ENCODE measurements at places on chromosomes 6 and 20.

GRCh38 chr6:107493158-107494057, 3.5 kb downstream of the SOBP start:
- no peak for DNase-seq

DNA sequence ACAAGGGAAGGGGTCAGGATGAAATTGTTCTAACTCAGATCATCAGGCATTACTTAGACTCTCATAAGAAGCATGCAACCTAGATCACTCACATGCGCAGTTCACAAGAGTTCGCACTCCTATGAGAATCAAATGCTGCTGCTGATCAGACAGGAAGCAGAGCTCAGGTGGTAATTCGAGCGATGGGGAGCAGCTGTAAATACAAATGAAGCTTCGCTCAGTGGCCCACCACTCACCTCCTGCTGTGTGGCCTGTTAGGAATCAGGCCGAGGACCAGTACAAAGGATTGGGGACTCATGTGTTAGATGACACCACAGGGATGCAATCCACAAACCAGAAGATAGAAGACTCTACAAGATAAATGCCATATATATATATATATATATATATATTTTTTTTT, 31.5 kb upstream of the TOP1 start:
- DNase-seq = no peak

DNA sequence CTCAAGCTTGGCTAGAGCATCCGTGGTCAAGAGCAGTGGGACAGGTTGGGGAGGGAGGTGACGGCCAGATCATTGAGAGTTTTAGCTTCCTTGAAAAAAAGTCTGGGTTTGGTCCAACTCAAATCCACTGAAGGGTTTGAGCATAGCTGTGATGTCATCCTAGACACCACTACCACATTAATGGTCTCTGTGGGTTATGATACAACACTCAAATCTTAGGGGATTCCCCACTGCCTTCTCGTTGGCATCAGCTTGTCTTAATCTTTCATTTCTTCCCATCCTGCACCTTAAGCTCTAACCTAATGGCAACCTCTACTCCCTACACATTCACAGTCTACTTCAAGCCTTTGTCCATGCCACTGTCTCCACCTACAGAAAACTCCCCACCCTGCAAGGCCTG, 77.3 kb downstream of the BMP6 start:
- no peak for DNase-seq

DNA sequence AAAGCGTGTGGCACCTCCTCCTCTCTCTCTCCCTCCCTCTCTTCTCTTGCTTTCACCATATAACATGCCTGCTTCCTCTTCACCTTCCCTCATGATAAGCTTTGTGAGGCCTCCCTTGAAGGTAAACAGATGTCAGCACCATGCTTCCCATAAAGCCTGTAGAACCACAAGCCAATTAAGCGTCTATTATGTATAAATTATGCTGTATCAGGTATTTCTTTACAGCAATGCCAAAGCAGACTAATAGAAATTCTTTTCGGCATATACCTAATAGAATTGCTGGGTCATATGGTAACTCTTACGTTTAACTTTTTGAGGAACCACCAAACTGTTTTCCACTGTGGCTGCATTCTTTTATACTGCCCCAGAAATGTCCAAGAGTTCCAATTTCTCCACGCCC, 75.0 kb downstream of the SYCP2 start:
- no peak for DNase-seq

- DNase-seq = no peak
Observed at GRCh38 chr6:130761286-130761685, 65.9 kb upstream of the SMLR1 start.

GRCh38 chr6:168956141-168956838, 297.4 kb downstream of the THBS2 start:
- no peak for DNase-seq

GRCh38 chr6:119442776-119443184, 93.2 kb upstream of the MAN1A1 start:
- DNase-seq = no peak

DNA sequence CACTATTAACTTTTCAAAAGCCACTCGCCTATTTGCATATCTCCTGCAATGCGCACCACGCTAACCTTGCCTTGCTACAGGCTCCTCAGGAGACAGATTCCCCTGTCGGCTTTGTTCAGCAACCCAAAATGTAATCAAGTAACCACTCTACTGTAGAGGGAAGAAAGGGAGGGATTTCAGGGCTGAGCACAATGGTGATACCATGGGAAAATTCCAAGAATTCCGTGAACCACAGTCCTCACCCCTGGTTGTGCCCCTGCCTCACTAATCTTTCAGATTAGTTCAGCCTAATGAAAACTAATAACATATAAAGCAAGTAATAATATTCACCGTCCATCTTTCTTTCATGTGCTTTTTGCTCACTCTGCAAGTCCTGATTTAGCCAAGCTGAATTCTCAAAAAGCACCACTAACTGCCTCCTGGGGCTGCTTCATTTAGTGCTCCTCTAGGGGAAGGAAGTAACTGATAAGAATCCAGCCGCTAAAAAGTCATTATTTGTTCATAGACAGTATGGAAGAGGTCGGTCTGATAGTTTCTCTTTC, 6.6 kb downstream of the CITED2 start:
- DNase-seq = no peak

DNA sequence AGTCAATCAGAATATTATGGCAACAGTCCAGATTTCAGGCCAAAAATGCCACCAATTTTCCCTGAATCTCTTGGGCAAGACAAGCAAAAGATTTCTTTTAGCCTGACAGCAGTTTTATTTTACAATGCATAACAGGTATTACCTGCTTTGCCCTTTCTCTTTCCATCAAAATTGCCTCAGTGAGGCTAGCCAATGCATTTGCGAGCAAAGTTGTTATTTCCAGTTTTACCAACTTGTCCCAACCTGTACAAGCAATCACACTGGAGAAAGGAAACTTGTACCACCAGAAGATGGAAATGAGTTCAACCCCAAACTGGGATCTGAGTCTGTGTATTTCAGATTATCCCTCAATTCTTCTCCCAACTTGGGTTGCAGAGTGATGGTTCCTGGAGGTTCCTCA, 279.9 kb upstream of the CDYL start:
- DNase-seq = no peak

DNA sequence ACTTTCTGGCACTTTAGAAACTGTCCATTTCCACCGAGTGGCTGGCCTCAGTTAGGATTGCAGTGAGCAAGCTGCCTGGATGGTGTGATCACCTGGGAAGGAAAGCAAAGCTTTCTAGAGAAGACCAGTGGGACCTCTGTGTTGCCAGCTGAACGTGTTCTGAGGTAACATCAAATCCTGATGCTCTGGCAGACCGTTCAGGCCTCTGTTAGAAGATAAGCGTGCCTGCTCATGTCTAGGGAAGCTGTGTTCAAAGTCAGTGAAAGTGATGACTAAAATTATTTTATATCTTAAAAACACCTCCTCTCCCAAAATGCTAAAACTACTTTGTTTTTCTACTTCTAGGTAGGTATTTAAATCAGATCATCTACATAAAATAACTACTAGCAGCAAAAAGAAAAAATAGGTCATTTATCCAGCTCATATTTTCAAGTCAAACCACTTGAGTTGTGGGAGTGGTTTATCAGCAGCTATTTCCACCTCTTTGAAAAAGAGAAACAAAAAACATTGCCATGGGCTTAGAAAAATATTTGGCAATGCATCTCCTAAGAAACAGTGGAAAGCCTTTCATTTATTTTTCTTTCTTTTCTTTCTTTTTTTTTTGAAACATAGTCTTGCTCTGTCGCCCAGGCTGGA, 54.8 kb downstream of the CEP43 start:
- DNase-seq = no peak

- DNase-seq = no peak
Observed at GRCh38 chr20:1833728-1834726, 61.2 kb upstream of the SIRPA start.

GRCh38 chr6:5499644-5500306, 238.5 kb downstream of the FARS2 start:
- DNase-seq = no peak

DNA sequence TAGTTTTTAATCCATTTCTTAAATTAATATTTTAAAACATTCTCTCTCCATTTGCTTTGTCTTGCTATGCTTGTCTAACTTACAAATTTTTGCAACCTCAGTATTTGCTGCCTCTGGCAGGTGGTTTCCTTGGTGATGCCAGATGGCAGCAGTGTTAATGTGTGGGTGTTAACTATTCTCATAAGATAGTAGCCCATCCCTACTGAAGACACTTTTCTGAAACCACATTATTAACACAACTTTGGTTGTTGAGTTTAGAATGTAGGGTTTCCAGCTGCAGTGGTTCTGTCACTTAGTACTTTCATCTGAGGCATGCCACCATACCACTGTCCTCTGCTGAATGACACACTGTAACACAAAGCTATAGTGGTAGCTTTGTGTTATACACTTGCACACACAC, 75.1 kb downstream of the MYO6 start:
- DNase-seq = no peak

DNA sequence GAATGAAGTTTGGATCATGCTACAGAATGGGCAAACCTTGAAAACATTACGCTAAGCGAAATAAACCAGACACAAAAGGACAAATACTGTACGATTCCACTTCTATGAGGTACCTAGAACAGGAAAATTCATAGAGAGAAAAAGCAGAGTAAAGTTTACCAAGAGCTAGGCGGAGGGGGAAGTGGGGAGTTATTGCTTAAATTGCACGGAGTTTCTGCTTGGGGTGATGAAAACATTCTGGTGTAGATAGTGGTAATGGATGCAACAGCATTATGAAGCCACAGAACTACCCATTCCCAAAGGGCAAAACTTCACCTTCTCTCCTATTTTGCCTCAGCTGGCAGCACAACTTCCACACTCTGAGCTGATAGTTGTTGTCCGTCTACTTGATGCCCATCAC, 6.4 kb upstream of the PDYN start:
- DNase-seq = no peak

DNA sequence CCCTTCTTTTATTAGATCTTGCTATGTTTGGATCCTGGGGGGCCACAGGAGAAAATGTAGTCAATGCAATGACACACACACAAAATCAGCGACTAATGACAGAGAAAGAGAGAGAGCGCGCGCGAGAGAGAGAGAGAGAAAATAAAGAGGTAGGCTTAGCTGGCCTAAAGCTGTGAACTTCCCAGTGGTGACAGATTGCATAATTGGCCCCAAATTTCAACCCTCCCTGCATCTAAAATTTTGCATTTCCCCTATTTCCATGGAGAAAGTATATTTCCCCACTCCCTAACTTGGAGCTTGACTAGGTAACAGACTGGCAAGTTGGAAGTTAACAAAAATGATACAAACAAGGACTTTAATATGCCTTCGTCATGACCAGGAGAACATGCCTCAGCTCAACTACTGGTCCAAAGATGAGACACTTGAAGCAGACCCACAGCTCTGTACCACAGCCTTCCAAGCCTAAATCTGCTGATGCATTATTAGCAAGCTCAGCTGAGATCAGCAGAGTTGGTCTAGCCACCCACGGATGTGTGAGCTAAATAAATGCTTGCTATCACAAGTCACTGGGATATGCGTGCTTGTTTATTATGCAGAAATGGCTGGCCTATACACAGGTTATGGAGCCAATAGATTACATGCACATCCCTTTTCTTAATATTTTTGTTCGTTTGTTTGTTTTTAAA, 118.1 kb upstream of the PRDM1 start:
- no peak for DNase-seq

GRCh38 chr6:136717716-136717990, 74.6 kb downstream of the MAP3K5 start:
- DNase-seq = no peak

- no peak for DNase-seq
Observed at GRCh38 chr20:20207291-20207690, 155.0 kb downstream of the CFAP61 start.

DNA sequence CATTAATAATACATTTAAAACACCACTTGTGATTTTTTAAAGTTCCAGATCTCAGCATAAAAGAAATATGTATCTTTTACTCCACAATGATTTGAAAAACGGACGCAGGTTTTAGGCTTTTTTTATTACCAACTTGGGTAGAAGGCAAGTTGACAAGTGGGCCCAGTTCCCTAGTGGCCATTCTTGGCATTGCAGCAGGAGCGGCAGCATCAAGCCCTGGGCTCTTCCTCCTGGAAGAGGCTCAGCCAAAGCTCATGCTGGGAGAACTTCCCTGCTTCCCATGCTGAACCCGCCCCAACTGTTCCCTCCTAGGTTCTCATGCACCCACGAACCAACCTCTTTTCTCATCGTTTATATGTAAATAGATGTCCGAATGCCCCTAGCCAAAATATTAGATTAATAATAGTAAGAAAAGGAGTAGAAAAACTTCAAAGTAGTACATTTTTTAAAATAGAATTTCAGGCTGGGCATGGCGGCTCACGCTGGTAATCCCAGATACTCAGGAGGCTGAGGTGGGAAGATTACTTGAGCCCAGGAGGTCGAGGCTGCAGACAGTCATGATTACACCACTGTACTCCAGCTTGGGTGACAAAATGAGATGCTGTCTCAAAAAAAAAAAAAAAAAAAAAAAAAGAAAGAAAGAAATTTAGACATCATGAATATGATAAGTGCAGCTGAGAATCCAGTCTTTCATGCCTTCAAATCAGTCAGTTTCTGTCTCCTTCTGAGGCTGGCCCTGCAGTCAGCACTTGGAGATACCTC, 18.2 kb upstream of the MYB start:
- DNase-seq = no peak

- DNase-seq = no peak
Observed at GRCh38 chr6:11824986-11825385, 46.4 kb upstream of the ADTRP start.

DNA sequence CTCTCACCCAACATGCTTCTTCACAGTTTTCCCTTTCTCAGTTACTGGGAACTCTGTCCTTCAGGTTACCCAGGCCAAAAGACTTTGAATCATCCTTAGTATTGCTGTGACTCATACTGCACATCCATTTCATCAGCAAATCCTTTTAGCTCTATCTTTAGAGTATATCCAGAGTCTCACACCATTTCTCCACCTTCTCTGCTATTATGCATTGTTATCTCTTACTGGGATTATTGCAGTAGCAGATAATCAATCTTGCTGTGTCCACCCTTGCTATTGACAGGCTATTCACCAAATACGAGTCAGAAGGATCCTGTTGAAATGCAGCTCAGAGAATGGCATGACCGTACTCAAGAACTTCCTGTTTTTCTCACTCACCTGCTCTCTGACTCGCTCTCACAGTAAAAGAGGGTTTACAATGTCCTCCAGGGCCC, 57.3 kb downstream of the BCKDHB start:
- DNase-seq = no peak

GRCh38 chr6:134764741-134765140, 185.2 kb downstream of the ALDH8A1 start:
- DNase-seq = no peak

DNA sequence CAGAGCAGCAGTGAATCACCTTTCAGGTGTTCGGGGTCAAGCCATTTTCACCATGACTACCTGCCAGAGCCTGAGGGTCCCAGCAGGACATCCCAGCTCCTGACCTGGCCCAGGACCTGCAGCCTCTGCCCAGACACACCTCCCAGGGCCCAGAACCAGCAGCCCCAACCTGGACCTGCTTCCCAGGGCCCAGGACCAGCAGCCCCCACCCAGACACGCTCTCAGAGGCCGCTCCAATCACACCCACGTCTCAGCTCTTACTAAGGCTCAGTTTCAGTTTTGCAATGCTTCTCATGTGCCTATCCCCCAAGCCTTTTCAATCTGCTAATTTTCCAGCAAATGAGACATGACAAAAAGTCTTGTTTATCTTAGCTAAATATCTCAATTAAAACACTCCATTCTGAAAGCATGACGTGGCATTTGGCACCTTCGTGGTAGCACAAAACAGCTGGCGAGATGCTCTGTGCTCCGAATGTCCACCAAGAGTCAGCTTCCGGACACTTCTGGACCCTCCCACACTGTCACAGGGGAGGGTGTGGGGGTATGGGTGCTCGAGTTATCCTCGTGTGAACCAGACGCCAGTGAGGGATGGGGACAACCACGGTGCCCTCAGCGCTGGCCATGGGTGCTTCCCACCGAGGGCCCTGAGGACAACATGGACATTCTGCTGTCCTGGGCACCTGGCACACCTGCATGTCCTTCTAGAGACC, 253.2 kb downstream of the DLL1 start:
- DNase-seq = no peak

All from stimulated activated CD4-positive, alpha-beta T cell treated with anti-CD3 and anti-CD28 coated beads, TNF-alpha, amount 100 ng/mL, for 4 hours (primary cell).